Neuronal stem cell (in vitro differentiated cells): ENCODE measurements at places on chromosomes 11 and 22.

- no peak for DNase-seq
These were observed 40.8 kb downstream of the ENTHD1 start for GRCh38 chr22:39852799-39853198.

- DNase-seq = no peak
These were observed 125.6 kb downstream of the APIP start for GRCh38 chr11:34790620-34791019.

DNA sequence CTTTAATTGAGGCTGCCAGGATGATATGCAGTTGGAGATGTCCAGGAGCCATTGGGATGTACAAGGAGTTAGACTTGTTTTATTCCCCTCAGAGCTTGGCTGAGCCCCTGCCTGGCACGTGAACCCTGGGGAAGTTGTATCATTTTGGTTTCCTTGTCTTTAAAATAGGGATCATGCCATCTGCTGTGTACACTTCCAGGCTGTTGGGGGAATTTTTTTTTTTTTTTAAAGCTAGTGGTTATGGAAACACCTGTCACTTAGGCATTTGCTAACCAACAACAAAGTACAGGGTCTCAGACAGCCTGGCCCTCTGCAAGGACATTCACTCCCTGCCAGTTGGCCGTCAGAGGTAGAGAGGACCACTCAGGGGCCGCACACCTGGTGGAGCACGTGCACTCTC, 8.5 kb upstream of the RAB1B start:
- no peak for DNase-seq

DNA sequence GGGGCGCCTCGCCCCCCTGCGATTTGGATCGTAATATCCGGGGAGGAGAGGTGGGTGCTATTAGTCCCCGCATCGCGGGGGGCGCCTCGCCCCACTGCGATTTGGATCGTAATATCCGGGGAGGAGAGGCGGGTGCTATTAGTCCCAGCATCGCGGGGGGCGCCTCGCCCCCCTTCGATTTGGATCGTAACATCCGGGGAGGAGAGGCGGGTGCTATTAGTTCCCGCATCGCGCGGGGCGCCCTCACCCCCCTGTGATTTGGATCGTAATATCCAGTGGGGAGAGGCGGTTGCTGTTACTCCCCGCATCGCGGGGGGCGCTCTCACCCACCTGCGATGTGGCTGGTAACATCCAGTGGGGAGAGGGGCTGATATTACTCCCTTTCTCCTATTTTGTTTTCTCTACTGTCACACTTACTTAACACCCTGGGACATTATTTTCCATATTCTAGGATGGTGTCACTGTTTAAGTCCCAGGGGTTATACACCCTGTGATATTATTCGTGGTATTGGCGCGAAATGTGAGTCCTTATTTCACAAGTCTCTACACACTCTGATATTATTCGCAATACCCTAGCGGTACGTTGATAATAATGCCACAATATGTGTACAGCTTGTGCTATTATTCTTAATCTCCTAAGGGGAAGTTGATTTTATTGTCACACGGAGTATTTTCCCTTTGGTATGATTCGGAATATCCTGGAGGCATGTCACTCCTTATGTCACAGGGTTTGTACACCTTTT, 57.8 kb upstream of the ALDH3B2 start:
- DNase-seq = no peak

- DNase-seq = no peak
These were observed 41.9 kb downstream of the MICAL2 start for GRCh38 chr11:12152321-12152720.

DNA sequence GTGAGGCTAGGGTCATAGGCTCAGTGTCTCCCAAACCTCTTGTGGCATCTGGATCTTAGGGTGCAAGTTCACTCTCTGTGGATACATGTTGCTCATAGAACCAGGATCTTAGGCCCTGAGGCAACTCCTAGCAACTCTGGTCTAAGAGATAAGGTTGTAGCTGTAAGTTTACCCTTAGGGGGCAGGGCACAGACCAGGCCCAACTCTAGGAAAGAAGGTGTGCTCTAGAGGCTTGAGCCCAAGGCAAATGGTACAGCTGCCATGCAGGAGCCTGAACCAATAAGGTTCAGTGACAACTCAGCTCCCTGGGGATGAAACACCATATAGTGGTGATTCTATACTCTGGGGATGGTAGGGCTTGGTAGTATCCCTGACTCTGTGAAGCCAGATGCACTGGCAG, 17.8 kb downstream of the CALCB start:
- DNase-seq = no peak

DNA sequence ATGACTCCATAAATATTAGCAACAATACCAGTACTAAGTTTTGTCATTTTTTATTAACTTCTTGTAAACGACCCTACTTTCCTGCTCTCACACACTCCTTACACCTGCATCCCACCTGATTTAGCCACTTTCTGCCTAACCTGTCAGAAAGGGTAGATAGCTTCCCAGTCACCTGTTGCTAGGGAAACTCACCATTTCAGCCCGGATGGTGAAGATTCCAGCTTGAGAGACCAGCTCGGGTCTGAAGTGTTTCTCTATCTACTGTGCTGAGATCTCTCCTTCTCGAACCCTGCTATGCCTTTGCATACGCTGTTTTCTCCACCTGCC, at the start of gene PARVG:
TSS of gene PARVG (plus strand) at position 220 of the 327 bp plus-strand sequence. CDS start 2,405 bp downstream, outside the sequence.
- DNase-seq = no peak

- DNase-seq = no peak
These were observed 123.3 kb upstream of the TBCEL start for GRCh38 chr11:120900643-120901042.

GRCh38 chr11:118028626-118029025, 42.4 kb downstream of the IL10RA start:
- DNase-seq = no peak

GRCh38 chr11:130711193-130711592, 205.1 kb downstream of the SNX19 start:
- no peak for DNase-seq

DNA sequence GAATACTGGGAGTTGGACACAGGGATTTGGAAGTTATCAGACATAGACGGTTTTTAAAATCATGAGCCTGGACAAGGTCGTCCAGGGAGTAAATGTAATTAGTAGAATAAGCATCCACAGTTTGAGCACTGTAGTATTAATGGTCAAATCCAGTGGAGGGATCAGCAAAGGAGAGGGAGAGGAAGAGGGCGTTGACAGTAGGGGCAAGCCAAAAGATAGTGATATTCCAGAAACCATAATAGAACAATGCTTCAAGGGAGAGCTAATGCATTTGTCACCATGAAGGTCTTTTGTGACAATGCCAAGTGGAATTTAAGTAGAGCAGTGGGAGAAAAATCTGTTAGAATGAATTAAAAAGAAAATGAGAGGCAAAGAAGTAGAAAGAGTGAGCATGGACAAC, 68.9 kb upstream of the SLC5A12 start:
- no peak for DNase-seq

- DNase-seq = no peak
These were observed 71.2 kb upstream of the SHISAL1 start for GRCh38 chr22:44383652-44384562.

DNA sequence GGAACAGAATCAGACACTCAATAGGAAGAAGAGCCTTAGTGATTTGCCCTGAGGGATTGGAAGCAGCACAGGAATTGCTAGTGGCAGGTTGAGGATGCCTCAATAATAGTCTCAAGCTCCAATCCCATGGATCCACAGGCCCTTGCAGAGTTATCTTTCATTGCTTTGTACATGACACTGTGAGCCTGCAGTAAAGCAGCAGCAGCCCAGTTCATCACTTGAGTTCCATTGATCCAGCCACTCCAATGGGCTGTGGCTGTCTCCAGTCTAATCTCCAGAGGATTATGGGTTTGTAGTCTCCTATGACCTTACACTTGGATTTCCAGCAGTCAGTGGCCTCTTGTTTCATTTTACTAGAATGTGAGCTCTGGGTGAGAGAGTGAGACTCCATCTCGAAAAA, 45.4 kb downstream of the AAMDC start:
- DNase-seq = no peak

- DNase-seq = peak; percentile 88
These were observed at the start of gene CCND1 for GRCh38 chr11:69640995-69641581. CCND1 (plus strand) TSS chr11:69641156; CDS start chr11:69641314, 158 bp downstream.

- no peak for DNase-seq
These were observed 125.3 kb upstream of the TBCEL start for GRCh38 chr11:120898568-120898967.

GRCh38 chr11:89321401-89321800, 143.7 kb downstream of the TYR start:
- DNase-seq = no peak

DNA sequence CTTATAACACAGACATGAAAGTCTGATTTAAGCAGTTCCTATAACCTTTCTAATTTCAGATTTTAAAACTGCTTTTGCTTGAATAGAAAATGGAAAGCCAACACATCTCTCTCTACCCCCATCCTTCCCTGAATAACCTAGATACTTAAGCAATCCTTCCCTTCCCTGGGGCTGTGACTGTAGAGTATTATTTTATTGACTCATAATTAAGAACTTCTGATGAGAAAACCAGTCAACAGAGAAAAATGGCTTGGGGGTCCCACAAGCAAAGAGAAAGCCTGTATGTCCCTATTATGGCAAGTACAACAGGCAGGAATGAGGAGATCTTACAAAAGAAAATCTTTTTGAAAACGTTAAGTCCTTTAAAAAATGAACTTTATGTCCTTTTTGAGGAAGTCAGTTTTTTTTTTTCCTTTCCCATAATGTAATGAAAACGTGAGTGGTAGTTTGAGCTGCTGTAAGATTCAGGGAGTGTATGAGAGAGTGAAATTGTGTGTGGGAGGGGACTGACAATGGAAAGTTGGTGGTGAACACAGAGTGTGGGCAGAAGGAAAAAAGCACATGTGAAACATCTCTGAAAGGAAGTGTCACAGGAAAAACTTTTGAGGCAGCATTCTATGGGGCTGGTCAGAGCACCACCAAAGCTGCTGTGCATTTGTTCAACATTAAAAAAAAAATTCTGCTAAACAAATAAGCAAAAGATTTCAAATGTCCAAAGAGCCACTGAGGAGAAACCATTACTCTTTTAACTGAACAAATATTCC, 154.6 kb downstream of the MAML2 start:
- DNase-seq = no peak

DNA sequence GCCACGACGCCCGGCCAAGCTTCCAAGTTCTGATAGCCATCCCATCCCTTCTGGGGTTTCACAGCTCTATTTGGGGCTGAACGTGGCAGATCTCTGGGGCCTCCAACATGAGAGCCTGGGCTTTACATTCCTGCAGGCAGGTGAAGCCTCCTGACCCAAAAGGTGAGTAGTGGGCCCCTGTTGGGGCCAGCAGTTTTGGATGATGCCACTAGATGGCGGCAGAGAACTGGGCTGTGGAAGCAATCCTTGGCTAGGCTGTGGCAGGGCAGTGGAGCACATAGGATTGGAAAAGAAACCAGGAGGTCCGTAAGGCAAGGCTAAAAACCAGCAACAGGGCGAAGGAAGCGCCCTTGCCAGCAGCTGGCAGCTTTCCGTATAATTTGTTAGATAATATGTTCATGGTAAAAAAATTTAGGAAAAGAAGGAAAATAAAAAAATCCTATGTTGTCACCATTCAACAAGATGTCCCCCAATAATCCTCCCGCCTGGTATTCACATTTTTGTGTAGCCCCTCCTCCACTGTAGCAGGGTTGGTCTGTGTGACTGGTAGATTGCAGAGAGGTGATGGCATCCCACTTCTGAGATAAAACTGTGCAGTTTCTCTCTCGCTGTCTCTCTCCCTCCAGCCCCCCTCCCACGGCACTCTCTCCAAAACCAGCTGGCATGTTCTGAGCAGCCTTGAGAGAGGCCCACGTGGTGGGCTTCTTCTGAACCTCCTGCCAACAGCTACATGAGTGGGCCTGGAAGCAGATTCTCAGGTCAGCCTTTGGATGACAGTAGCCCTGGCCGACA, 43.6 kb upstream of the OR4B1 start:
- peak; percentile 53 for DNase-seq

GRCh38 chr11:116836632-116836991, 810 bp downstream of the APOA1 start:
- DNase-seq = no peak

DNA sequence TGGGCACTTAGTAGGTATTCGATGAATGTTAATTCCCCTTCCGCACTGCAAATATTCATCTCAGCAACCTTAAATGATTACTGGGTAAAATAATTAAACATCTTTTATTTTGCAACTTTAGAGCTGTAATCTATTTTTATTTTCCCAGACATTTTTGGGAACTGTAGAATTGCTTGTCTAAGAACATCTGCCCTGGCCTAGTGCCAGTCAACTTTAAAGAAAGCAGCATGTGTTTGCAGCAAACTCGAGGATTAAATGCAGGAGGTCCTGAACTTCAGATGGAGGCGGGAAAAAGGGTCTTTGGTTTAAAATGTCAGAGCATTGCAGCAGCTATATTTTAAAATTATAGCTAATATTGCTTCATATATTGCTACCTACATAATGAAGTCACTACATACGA, 190.0 kb downstream of the PGR start:
- no peak for DNase-seq

GRCh38 chr11:46339816-46340215, 7.4 kb upstream of the DGKZ start:
- no peak for DNase-seq

GRCh38 chr11:128707681-128708080, 13.8 kb downstream of the FLI1 start:
- DNase-seq = no peak

GRCh38 chr22:36486619-36487384, 5.4 kb upstream of the TXN2 start:
- DNase-seq = no peak

- DNase-seq = no peak
These were observed 69.7 kb upstream of the SLC6A5 start for GRCh38 chr11:20529757-20530156.

DNA sequence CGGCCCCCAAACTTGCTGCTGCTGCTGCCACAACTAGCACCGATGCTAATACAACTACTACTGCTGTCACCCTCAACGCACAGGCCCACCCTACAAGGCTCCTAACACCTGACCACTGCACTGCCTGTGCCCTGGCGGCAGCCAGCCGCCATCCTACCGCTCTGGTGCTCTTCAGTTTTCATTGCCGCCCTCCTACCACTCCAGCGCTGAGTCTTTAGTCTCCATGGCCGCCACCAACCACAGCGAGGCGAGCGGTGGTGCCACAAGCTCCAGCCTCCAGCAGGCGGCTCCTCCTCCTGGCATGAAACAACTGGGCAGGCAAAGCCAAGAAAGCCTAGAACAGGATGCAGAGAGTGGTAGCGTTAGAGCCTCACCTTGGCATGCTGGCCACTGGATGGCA, 5.0 kb upstream of the RFPL3 start:
- no peak for DNase-seq
